ENCODE measurements at places on chromosomes 2 and 18. TPM values are rescaled to one million over a fixed set of nuclear protein-coding genes. Genes with fewer than 3 reads are reported as not detected.

TRABD2A gene
- 0.73 TPM for total RNA-seq

DRC1 gene
- not detected for total RNA-seq

CD28 gene
- total RNA-seq: 0.45 TPM

FAM237A gene
- total RNA-seq: not detected

ASIC4 gene
- 0.31 TPM for total RNA-seq

SERPINB4 gene
- total RNA-seq: not detected

RPRM gene
- not detected for total RNA-seq

ADGRF3 gene
- 1.1 TPM for total RNA-seq

LINC00305 gene
- not detected for total RNA-seq

GRCh38 chr18:79497638-79498081 lies 101.9 kb downstream of the NFATC1 start:
- DNase-seq: no peak

DNA sequence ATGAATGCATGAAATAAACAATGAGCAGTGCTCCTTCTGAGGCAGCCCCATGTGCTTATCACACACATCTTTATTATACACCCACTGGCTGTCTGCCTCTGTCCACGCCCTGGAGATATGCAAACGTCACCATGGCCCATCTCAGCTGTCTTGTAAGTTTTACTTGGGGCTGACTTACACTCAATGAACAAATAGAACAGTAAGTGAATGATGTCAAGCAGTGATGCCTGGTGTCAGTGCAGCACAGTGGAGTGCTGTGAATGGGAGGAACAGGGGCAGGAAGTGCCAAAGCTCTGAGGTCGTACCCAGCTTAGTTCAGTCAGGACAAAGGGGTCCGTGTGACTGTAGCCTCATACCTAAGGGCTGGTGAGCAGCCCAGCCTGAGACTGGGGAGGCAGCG lies 659.5 kb upstream of the HS6ST1 start:
- no peak for DNase-seq

DNA sequence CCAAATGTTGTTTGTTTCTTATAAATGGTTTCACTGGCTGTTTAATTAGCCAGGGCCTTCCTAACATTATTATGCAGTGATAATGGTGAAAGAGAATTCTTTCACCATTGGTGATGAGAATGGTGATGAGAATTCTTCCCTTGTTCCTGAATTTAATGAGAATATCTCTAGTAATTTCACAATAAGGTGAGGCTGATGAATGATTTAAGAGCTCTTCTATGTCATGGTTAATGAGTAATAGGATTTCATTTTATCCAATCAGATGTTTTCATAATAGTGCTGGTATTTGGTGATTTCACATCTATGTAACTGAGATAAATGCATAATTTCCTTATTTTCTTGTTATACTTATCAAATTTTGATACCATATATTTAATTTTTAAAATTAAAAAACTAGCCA lies 535.7 kb upstream of the ZEB2 start:
- DNase-seq: no peak

DNA sequence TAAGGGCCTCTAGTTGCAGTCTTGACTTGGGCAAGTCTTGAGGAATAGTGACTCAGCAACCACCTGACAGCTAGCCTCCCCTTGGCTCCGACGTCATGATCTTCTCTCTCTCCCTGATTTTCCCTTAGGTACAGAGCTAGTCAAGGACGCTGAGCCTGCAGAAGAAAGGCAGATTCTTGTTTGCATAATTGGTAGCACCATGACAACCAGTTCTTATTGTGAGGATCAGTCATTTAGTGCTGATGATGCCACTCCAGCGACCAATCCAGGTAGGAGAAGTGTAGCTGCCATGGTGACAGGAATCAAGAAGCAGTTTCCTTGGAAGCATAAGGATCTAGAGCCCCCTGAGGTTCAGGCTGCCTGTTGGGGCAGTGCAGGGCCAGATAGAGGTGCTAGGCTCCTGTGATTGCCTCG lies 2.8 kb upstream of the RESP18 start:
- no peak for DNase-seq

GRCh38 chr18:53629337-53629736 lies 595.1 kb downstream of the MBD2 start:
- no peak for DNase-seq

DNA sequence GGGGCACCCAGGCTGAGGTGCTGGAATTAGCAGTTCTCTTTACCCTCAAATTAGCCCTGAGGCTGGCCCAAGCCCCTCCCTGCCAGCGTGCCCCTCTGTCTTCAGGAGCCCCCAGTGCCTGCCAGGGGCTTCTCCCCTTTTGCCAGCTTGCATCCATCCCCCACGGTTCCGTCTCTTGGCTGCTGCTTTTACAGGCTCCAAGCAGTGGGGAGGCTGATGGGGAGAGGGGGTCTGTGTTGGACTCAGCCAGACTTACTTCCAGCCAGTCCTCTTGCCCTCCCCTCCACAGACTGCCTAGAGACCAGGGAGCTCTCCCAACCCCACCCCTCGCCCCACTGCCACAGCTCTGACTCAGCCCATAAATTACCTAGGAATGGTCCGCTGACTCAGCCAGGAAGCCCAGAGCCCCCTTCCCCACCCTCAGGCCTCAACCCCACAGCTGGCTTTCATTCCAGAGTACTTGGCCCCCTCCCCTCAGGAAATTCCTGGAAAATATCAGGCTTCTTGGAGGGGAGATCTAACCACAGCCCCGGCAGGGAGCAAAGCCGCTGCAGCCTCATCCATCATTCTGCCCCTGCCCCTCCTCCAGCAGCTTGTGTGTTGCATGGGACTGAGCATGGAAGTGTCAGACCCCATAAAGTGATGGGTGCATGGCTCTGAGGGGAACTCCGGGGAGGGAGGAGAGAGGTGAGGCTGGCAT lies 184.6 kb downstream of the ZFP36L2 start:
- peak; percentile 86 for DNase-seq

DNA sequence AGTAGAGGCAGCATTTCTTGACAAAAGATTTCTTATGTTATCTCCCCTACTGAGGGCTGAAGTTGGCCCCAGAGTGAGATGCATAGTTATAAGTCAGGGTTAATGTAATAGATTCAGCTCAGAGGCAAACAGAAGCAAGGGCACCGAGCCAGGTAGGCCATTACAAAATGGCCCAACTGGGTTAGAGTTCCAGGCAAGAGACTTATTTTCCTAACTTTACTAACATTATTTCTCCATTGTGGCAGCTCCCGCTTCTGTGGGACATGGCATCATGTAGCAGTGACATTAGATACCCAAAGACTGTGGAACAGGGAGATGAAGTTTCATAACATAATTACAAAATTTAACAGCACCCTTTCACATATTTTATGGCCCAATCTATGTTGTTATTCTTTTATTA lies 27.1 kb downstream of the TSPYL6 start:
- peak; percentile 21 for DNase-seq

DNA sequence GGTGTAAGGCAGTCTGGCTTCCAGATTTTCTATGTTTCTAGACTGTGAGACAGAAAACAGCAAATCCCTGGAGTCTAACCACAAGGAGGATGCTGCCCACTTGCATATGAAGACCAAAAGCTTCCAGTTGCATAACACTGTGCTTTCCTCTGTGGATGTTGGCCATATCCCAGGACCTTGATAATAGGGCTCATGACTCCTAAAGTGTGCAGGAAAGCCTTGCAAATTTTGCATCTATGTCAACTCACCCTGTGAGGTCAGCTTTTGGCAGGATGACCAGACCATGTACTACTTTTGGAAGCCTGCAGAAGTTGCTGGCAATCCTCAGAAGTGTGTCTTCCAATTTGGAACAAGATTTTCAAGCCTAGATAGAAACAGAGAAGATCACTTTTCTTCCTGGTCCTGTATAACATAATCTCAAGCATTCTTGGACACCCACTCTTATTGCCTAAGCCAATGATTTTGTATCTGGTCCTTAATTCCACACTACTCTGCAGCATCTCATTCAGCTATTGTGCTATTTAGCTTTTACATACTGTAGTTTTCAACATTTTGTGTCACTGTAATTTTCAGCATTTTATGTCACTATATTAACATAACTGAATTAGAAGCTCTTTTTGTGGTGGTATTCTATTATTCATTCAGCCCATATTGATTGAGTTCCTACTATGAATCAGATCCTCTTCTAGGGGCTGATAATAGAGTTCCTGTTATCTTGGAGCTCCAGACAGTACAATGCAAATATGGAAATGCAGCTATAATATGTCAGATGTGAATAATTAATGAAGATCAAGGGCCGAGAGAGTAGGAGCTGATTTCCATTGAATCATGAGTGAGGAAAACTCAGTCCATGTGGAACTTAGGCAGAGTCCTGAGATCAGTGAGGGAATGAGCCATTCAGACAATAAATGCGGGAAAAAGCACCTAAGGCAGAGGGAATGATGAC lies 85.3 kb upstream of the RAB27B start:
- DNase-seq: peak; percentile 87

GRCh38 chr2:239456940-239457339 lies 56.1 kb upstream of the HDAC4 start:
- DNase-seq: no peak

DNA sequence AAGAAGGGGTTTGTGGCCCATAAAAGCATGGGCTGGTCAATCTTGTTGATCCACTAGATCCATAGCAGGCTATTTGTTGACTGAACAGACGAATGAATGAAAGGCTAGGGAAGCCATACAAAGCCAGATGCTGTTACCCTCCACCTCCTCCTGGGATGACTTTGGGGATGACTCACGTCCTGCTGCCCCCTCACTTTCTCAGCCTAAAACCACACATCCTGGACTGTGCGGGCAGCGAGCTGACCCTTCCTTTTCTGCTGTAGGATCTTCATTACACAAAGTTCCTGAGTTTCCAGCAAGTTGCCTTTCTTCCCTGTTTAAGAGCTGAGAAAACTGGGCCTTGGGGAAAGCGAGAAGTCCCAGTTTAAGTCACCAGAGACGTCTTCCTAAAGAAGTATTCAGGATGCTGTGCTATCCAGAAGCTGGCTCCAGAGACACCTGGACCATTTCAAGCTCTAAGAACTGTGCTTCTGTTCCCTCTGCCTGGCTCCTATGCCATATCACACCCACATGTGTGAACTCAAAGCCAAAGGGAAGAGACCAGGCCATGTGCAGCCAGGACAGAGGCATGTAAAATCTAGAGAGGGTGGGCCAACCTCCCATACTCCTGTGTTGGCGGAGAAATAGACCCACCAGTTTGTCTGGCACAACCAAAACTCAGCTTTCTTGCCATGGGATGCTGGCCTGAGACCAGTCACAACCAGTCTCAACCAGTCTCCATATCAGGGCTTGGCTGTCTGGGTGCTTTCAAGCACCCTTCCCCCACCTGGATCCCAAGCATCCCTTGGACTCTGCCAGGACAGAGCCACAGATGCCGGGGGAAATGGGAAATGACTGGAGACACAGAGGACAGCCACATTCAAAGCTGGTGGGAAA lies 4.7 kb upstream of the SLC20A1 start:
- peak; percentile 73 for DNase-seq

DNA sequence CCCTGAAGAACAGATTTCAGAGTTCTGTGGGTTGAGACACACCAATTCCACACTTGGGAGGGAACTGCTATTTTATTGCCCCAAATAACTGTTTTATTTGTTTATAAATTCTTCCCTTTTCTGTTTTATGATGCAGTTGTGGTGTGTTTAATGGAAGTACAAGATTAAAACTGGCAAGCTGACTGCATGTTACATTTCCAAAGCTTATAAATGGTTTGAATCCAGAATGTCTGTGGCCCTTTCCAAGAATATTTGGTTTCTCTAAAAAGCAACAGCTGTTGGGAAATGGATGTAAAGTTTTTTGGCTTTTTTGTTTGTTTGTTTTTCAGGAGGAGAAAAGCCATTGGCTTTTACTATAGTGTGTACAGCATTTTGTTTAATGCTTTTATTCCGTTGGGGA lies 234.5 kb downstream of the MTX2 start:
- no peak for DNase-seq

DNA sequence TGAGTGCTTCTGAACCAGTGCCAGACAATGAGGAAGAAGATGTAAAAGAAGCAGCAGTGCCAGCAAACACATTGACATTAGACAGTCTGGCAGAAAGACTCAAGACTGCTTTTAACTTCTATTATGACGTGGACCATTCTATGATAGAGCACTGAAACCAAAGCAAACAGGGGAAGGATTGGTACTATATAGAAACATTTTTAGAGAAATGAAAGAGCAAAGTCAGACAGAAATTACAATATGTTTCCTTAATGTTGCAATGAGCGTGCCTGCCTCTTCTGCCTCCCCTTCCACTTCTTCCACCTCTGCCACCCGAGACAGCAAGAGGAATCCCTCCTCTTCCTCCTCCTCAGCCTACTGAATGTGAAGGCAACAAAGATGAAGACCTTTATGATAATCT lies 39.7 kb downstream of the DHX57 start:
- DNase-seq: no peak

DNA sequence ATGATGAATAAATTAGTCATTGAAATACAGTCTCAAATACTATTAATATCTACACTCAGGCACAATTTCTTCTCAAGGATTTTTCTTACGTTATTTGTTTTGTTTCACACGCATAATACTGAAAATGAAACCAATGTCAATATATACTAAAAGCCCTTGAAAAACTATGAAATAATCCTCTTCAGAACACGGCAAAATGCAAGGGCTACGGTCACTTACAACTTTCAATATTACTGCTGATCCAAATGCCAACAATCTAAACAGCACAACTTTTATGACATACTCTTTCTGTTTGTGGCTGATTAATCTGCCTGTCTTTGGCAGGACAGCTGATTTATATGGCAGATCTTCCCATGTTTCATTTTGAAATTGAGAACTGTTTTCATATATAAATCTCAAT lies 68.3 kb downstream of the LRPPRC start:
- no peak for DNase-seq

- DNase-seq: no peak
Measured at GRCh38 chr2:207285473-207285815, 119.7 kb upstream of the KLF7 start.

- no peak for DNase-seq
Measured at GRCh38 chr2:233287871-233288270, 19.7 kb upstream of the SAG start.

GRCh38 chr2:240799033-240799820 lies 20.8 kb downstream of the KIF1A start:
- no peak for DNase-seq

DNA sequence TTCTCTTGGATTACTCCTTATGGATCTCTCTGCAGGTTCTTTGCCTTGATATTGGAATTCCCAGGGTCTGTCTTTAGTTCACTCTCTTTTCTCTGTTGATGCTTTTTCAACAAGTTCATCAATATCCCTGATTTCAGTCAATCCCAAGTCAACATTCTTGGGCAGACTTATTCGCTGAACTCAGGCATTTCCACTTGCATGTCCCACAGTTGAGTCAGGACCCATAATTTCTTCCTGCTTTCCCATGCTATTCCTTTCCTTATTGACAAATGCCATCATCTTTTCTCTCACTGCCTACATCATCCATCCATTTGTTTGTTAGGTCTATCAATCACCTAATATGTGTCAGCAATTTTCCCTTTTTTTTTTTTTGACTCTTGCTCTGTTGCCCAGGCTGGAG lies 11.6 kb downstream of the GPD2 start:
- DNase-seq: no peak

- DNase-seq: no peak
Measured at GRCh38 chr18:13433685-13434084, 215.1 kb downstream of the LDLRAD4 start.

- DNase-seq: peak; percentile 12
Measured at GRCh38 chr2:161386228-161386824, 29.8 kb upstream of the TBR1 start.

- DNase-seq: no peak
Measured at GRCh38 chr2:188494906-188495305, 203.2 kb downstream of the GULP1 start.
